ENCODE measurements at places on chromosomes 6 and 20. TPM values are rescaled to one million over a fixed set of nuclear protein-coding genes. Genes with fewer than 3 reads are reported as not detected.

The CD109 gene
- 55.0 TPM for total RNA-seq

The WFDC10B gene
- not detected for total RNA-seq

The C20orf204 gene
- 0.44 TPM for total RNA-seq

The SYCP2 gene
- 0.30 TPM for total RNA-seq

The ZNF391 gene
- total RNA-seq: 0.27 TPM

The CFB gene
- total RNA-seq: 3.9 TPM

The MTFR2 gene
- total RNA-seq: 11.3 TPM

The LY6G6D gene
- not detected for total RNA-seq

The VWA7 gene
- 1.6 TPM for total RNA-seq

The SMPDL3A gene
- 4.2 TPM for total RNA-seq

The KCNK17 gene
- not detected for total RNA-seq

The TSPO2 gene
- total RNA-seq: not detected

The LAMA5 gene
- total RNA-seq: 180 TPM

The PSORS1C2 gene
- not detected for total RNA-seq

The LRRN4 gene
- 0.07 TPM for total RNA-seq

The SLC26A8 gene
- not detected for total RNA-seq

The RCAN2 gene
- 0.80 TPM for total RNA-seq

The CTSA gene
- 129 TPM for total RNA-seq

The ELOVL4 gene
- total RNA-seq: 2.4 TPM

The ATP9A gene
- total RNA-seq: 26.5 TPM

The POPDC3 gene
- total RNA-seq: 0.34 TPM

The RTN4IP1 gene
- total RNA-seq: 8.1 TPM

The GSTA2 gene
- total RNA-seq: not detected

The MCCD1 gene
- total RNA-seq: not detected

The LIN28B gene
- not detected for total RNA-seq

The GPLD1 gene
- under 0.01 TPM for total RNA-seq

The GGTLC1 gene
- total RNA-seq: not detected

The NR2E1 gene
- total RNA-seq: not detected

The RIMS1 gene
- total RNA-seq: 0.13 TPM

The BEND6 gene
- total RNA-seq: 0.33 TPM

The FLOT1 gene
- 156 TPM for total RNA-seq

The ZBTB46 gene
- total RNA-seq: 2.9 TPM

The C6orf132 gene
- 0.10 TPM for total RNA-seq

The BMP6 gene
- total RNA-seq: 85.9 TPM

The C20orf96 gene
- 3.3 TPM for total RNA-seq

The TTK gene
- 39.8 TPM for total RNA-seq

The NNAT gene
- total RNA-seq: not detected

The PTCHD4 gene
- 3.1 TPM for total RNA-seq

The SLC4A11 gene
- total RNA-seq: 3.1 TPM

The SIM1 gene
- total RNA-seq: not detected

The CLVS2 gene
- not detected for total RNA-seq

The MARCKS gene
- total RNA-seq: 195 TPM

The LGSN gene
- total RNA-seq: not detected

The CRYBG1 gene
- total RNA-seq: 24.3 TPM

The TTBK1 gene
- total RNA-seq: not detected

The KIF6 gene
- 0.10 TPM for total RNA-seq

The TFEB gene
- total RNA-seq: 3.4 TPM

The LST1 gene
- total RNA-seq: 0.20 TPM

The PHACTR3 gene
- not detected for total RNA-seq

The CYP21A2 gene
- total RNA-seq: not detected

The GLP1R gene
- total RNA-seq: not detected

Measured in mammary microvascular endothelial cell (primary cell).